Fibroblast of skin of right biceps (primary cell): ENCODE measurements at places on chromosomes 7 and 10.

GRCh38 chr7:36969376-36969775 is 245.1 kb upstream of the AOAH start:
- DNase-seq: no peak

DNA sequence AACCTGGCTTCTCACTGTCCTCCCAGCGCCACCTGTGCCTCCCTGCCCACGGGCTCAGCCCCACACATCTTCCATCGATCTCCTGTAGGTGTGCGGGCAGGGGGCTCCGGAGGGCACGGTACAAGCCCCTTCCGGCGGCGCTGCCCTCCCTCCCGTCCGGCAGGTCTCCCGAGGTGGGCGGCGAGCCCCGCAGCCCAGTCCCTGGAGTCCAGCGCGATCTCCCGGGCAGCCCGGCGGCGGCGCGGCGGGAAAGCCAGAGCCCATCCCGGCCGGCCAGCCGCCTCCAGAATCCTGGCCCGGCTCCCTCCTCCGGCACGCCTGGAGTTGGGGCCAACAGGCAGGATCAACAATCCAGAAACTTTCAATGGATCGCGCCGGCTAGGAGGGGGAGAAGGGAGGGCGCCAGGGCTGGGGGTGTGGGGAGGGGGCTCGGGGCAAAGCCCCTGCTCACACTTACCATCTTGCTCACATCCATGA is 100.1 kb downstream of the HIP1 start:
- peak; percentile 50 for DNase-seq

DNA sequence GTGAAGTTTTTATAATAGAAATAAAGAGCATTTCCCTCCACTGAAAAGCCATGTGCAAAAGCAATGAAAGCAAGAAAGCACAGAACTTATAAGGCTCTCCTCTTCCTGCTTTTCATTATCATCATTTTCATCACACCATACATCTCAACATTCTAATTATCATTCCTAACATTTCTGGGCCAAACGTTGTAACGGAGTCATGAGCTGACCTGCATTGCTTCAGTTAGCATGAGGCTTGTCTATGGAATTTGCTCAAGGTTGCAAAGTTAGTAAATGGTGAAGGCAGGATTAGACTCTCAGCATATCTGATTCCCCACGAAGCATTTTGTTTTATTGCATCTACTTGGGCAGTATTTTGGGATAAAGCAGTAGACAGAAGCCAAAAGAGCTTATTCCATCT is 11.4 kb downstream of the SCIN start:
- DNase-seq: peak; percentile 89

- no peak for DNase-seq
Observed at GRCh38 chr7:36562121-36562520, 162.2 kb downstream of the AOAH start.

DNA sequence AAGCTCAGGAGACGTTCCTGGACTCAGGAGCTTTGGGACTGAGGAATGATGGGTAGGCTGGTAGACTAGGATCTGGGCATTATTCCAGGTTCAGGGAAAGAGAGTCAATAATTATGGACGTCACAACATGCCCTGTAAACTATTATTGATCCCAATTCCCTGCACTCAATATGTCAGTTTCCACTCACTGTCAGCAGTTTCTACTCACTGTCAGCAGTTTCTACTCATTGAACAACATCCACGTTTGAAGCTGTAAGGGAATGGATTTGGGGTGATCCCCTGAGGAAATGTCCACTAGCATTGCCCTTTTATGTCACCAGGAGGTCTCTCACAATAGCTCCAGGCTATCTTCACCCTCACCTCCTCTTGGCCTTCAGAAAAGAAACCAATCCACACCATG is 1268.6 kb downstream of the TYW1 start:
- no peak for DNase-seq
